ENCODE measurements at places on chromosomes 6 and 20.

DNA sequence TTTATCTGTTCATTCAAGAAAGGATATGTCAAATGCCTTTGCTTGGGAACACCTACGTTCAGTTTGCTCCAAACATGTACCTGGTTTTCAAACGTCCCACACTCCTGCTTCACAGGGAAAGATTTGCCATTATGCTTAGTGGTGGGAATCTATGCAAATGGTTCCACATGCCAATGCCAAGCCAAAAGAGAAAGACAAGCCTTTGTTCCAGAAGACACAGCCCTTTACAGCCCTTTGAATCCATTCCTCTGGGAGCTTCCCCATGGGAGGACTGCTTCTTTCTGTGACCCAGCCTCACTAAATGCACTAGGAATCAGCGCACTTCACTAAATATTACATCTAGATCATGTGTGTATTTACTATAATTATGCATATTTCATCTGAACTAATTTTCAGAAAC lies 619.5 kb downstream of the PRKN start:
- no peak for DNase-seq

DNA sequence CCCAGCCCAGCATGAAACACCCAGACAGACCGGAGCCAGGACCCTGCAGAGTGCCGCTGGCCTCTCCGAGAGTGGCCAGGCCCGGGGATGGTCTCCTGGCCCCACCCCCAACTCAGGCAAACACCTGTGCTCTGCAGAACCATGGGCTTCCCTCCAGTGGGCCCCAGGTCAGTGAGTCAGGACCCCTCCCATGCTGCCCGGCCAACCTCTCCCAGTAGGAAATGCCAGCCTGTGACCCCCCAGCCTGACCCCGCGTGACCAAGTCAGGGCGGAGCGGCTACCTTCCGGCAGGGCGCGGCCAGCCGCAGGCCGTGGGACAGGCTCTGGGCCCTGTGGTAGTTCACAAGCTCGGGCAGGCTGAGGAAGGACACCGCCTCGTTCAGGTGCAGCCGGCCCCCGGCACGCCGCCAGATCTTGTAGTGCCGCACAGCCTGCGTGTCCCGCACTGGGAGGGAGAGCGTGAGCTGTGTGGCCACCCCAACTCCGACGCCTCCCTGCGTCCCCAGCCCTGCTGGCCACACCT lies 3.2 kb downstream of the PTK6 start:
- DNase-seq = no peak

GRCh38 chr6:42407379-42407778 lies 44.3 kb downstream of the TRERF1 start:
- no peak for DNase-seq

GRCh38 chr20:14178952-14179351 lies 158.5 kb downstream of the FLRT3 start:
- no peak for DNase-seq
